ENCODE measurements at places on chromosomes 16 and 17. TPM values are rescaled to one million over a fixed set of nuclear protein-coding genes. Genes with fewer than 3 reads are reported as not detected.

DNA sequence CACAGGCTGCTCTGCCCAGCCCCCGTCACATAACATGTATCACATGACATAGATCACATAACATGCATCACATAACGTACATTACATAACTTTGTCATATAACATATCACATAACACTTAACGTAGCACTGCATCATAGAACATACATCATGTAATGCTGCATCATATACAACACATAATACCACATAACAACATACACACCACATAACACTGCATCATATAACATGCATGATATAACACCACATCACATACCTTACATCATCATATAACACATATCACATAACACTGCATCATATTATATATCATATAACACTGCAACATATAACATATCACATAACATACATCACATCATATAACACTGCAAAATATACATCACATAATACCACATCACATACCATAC lies 83.8 kb downstream of the AXIN2 start:
- DNase-seq: no peak

- no peak for DNase-seq
Observed at GRCh38 chr16:87487361-87487924, 5.4 kb downstream of the ZCCHC14 start.

- no peak for DNase-seq
Observed at GRCh38 chr16:79169239-79169638, 431.3 kb downstream of the MAF start.

GRCh38 chr17:81242421-81243332 lies 3.6 kb downstream of the NDUFAF8 start:
- DNase-seq: no peak

- no peak for DNase-seq
Observed at GRCh38 chr17:71667661-71668060, 453.2 kb upstream of the SOX9 start.

DNA sequence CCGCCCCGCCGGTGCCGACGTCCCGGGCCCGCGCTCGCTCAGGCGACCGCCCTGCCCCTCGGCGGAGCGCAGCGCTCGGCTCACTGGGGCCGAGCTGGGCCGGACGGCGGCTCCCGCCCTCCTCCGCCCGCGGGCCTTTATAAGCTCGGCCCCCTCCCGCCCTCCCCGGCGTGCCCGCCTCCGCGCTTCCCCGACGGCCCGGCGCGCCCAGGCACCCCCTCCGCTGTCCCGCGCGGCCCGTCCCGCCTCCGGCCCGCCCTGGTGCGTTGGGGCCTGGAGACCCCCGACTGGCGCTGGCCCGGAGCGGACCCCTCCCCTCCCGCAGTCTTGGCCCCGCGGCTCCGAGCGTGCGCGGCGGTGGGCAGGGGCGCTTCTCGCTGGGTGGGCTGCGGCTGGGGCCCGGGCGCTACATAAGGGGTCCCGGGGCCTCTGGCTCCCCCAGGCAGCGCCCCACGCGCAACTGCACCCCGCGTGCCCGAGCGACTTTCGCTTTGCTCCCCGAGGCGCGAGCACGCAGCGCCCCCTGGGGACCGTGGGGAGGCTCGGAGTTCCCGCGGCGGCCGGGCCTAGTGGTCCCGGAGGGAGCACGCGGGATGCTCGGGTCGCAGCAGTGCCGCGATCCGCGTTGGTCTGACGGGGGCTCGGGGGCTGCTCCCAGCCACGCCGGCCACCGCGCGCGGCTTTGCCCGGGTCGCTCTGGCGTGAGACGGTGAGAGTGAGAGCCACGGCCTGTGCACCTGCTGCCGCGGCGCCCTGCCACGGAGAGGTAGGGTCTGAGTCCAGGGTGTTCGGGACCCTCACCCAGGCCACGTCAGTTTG lies at the start of gene PIEZO1:
PIEZO1 (minus strand) TSS at position 115 of the 819 bp plus-strand sequence. CDS start 256 bp downstream, outside the sequence.
- DNase-seq: no peak

- DNase-seq: no peak
Observed at GRCh38 chr16:85650844-85651628, 37.7 kb downstream of the GINS2 start.

HAGHL gene
- polyA plus RNA-seq: 8.5 TPM

CD79B gene
- 3.1 TPM for polyA plus RNA-seq

CMTR2 gene
- polyA plus RNA-seq: 66.5 TPM

PRSS36 gene
- polyA plus RNA-seq: 1.4 TPM

KRTAP2-3 gene
- not detected for polyA plus RNA-seq

Data from renal pelvis (tissue), 12 donors.